GDM1 (cell line): ENCODE measurements at places on chromosomes 7 and 10.

- DNase-seq: peak; percentile 12
These were observed 199.0 kb downstream of the PTEN start for GRCh38 chr10:88062385-88062784.

DNA sequence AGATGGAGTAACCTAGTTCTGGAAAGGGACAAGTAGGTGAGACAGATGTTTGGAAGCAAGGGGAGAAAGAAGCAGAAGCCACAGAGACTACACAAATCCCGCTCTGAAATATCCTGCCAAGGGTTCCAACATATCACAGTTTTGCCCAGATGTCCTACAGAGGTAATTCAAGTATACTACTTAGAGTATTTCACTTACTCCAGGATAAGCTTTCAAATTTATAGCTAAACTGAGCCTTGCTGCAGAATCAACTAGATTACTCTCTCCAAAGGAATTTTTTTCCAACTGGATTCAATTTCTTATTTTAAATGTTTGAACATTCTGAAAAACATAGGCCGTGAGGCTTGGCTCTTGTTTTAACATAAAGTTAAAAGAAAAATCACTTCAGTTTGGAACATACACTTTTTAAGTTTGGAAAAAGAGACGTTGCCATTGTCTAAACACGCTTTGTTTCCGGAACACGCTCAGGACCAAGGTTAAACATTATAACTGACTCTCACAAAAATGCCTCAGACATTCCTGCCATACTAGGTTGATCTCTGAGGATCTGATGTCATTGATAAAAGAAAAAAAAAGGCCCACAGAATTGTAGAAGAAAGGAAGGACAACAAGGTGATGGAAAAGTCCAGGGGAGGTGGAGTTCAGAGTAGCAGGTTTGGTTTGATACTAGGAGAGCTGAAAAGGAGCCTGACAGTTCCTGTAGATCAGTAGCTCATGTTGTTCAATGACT, 74.8 kb downstream of the FAM185A start:
- DNase-seq: no peak

GRCh38 chr7:157152391-157152937, 13.7 kb downstream of the UBE3C start:
- no peak for DNase-seq

DNA sequence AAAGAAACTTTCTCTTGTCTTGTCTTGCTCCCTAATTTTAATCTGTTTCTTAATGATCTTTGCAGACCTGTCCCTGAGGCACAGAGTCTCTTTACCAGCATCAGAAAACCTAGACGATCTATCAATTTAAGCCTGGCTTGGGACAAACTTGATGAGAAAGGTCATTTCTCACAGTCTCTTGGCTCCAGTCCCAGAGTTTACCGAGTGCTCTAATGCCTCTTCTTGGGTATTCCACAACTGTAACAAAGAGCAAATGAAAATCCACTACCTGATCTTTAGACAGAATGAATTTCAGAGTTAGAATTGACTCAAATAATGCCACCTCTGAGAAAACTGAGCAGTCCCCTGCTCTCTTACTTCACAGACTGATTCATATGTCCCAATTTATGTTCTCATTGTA, 106.4 kb upstream of the DNAJB12 start:
- DNase-seq: no peak

DNA sequence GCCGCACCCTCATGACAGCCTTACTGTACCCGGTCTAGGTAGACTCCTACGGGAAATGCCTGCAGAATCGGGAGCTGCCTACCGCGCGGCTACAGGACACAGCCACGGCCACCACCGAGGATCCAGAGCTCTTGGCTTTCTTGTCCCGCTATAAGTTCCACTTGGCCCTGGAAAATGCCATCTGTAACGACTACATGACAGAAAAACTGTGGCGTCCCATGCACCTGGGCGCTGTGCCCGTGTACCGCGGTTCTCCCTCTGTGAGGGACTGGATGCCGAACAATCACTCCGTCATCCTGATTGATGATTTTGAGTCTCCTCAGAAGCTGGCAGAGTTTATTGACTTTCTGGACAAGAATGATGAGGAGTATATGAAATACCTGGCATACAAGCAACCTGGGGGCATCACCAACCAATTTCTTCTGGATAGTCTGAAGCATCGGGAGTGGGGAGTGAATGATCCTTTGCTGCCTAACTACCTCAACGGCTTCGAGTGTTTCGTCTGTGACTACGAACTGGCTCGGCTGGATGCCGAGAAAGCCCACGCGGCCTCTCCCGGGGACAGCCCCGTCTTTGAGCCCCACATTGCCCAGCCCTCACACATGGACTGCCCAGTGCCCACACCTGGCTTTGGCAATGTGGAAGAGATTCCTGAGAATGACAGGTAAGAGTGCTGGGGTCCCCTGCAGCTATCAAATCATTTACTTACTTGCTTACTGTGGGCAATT, 8.5 kb upstream of the CHCHD1 start:
- no peak for DNase-seq

DNA sequence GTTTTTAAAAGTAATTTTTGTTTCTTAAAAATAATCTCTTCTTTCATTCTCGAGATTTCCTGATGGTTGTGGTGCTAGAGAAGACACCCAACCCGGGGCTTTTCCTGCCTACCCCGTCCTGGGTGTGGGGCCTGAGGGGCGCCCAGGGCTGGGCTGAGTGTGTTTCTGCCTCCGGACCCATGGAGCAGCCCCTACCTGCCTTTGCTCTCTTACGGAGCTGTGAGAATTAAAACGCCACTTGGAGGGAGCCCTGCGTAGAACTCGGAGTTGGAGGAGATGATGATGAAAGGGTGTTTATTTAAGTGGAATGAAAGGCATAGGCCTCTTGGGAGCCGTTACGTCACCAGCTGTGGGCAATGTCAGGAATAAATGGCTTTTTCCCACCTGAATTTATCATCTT, 261.8 kb upstream of the SHH start:
- no peak for DNase-seq

DNA sequence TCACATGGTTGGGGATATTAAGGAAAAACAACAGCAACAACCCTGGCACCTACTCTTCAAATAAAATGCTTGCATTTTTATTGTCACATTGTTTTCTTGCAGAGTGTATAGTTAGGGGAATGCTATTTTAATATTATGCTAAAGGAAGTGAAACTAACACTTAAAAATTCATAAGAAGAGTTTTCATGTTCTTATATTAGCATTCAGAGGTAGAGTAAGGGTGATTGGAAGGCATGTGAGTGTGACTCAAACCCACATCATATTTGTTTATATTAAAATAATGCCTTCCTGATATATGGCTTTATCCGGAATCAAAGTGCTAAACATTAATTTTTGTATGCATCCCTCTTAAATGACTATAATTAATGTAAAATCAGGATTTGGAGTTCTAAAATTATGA, 59.8 kb upstream of the TES start:
- DNase-seq: no peak

DNA sequence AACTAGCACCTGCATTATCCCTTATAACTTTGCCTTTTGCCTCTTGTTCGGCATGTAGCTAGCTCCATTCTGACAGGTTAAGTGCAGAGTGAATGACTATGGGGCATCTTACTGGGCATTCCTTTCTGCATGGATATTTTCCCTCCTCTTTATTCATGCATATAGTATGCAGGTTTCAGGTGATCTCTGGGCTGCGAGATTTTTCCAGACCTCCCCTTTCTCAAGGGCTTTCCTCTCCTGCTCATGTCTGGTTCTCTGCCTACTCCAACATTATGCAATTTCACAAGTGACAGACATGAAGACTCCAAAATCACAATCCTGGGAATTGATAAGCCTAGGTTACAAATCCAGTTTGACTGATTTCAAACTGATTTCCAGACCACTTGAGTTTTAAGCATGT, 503.8 kb downstream of the NXPH1 start:
- DNase-seq: no peak

GRCh38 chr7:134044682-134045081, 82.5 kb upstream of the LRGUK start:
- no peak for DNase-seq

DNA sequence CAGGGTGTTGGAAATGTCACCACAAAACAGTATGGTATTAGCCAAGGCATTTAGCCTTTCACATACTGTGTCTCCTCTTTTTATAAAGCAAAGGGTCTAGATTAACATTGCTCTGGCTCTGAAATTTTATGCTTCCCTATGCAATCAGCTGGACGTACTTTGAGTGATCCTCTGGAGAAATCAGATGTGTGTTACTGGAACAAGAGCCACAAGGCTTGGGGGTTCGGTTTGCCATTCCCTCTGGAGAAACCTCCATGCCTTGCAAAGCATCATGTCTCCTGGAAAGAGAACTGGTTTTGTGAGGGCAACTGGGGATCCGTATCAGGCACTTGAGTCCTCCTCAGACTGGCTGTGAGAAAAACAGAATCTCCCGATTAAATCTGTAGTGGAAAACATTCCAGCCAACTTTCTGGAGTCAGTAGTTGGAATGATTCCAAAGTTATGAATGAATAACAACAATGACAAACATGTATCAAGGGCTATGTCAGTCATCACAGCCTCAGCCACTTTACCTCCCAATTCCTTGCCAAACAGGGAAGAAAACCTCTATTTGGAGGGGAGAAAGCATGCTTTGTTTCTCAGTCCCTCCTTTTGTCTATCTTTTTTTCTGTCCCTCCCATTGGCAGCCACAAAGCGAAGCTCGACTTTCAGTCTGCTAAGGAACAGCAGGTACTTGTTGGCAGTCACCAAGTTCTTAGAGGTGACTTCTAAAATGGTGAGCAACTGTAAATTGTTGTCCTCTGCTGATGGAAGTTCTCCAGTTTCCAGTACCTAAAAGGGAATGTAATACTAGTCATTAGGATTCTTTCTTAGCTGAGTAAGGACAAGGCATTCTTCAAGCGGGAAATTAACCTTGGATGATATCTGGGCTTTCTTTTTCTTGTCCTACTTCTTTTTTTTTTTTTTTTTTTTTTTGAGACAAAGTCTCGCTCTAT, 864.8 kb upstream of the AUTS2 start:
- DNase-seq: no peak

DNA sequence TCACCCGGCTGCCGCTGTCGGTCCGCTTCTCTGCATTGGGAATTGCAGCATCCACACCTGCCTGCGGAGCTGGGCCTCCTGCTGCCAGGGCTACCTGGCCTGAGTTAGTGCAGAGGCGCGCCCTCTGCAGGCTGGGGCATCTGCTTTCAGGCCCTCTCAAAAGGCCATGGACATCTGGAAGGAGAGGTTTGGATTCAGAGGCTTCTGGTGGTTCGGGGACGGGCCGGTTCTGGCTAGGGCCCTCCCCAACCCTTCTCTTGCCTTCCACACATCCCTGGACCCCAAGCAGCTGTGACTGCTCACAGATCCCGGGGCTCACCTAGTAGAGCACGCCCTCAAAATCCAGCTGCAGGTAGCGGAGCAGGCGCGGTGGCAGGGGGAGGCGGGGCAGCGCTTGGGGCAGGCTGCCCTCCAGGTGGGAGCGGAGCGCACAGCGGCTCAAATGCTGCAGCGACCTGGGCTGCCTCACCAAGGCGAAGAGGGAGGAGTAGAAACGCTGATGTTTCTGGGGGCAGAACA, 8.4 kb upstream of the GBX1 start:
- DNase-seq: no peak

- no peak for DNase-seq
These were observed 29.5 kb downstream of the CDK13 start for GRCh38 chr7:39979406-39980073.

GRCh38 chr7:22205631-22206030, 151.3 kb downstream of the RAPGEF5 start:
- DNase-seq: no peak

DNA sequence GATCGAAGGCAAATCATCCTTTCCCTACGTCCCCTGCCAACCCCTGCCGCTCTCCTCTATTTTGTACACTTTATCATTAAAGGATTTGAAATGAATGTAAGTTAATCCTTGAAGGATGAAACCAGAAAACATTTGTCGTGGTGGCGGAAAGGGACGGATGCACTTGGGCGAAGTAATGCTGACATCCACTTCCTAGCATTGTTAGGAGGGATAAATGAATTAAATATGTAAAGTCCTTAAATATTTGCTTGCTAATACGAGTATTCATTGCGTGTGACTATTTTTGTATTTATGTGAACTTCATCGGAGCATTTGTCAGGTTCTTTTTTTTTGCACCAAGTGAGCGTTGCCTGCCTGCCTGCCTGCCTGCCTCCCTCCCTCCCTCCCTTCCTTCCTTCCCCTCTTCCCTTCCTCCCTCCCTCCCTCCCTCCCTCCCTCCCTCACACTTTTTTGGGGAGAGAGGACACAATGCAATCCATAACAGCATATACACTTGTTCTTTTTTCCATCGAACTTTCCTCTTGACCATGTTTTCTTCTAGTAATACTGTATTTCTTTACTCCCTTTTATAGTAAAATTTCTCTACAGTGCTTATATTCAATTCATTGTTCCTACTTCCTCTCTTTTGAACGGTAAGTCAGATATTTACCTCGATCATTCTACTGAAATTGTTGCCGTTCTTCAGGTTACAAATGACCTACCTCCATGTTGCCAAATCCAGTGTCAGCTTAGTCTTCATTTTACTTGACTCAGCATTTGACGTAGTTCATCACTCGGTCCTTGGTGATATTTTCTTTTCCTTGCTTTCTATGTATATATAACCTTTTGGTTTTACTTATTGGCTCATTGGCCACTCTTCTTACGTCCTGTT, 831 bp downstream of the CCDC7 start:
- DNase-seq: no peak

DNA sequence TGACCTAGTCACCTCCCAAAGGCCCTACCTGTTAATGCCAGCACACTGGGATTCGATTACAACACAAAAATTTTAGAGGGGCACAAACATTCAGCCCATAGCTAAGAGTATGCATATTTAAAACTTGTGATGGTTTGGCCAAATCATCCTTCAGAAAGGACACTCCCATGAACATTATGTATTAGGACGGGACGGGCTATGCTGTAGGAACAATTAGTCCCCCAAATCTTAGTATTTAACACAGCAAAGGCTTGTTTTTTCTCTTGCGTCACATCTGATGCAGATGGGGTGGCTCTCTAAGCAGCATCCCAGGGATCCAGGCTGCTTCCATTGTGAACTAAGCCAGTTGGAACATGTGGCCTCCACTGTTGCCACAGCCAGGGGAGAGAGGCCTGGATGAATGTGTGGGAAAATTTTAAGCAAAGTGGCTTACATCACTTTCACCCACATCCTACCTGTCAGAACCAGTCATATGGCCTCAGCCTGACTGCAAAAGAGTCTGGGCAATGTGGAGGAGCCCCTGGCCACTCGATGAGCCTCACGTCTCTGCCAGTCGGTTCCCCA, 26.6 kb downstream of the CHST3 start:
- DNase-seq: no peak

DNA sequence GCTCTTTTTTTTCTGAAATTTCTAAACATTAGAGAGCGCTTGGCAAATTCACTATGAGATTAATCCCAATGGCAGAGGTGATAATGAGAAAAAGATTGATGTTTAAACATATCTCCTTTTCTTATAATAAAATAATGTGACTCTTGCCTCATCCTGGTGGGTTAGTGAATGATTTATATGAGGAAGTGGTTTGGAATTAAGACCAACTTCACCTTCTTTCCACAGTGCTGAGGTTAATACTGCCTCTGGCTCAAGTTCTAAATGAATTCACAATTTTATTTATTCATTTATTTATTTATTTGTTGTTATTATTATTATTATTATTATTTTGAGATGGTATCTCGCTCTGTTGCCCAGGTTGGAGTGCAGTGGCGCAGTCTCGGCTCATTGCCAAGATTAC, 40.5 kb upstream of the ADO start:
- DNase-seq: no peak

GRCh38 chr7:83455612-83456011, 193.3 kb downstream of the SEMA3E start:
- no peak for DNase-seq

- no peak for DNase-seq
These were observed 20.9 kb upstream of the NAMPT start for GRCh38 chr7:106305732-106306131.

- DNase-seq: no peak
These were observed 27.2 kb downstream of the C10orf71 start for GRCh38 chr10:49325916-49326783.

- DNase-seq: no peak
These were observed 51.0 kb downstream of the FBXW4 start for GRCh38 chr10:101644002-101644401.
